Chondrocyte (in vitro differentiated cells): ENCODE measurements at places on chromosomes 5 and 9. TPM values are rescaled to one million over a fixed set of nuclear protein-coding genes. Genes with fewer than 3 reads are reported as not detected.

Gene GRXCR2
- not detected in 3 replicates for total RNA-seq

Gene SPATA31D1
- total RNA-seq = not detected in 3 replicates

Gene NEUROG1
- total RNA-seq = not detected in 3 replicates

Gene SCGB3A2
- not detected in 3 replicates for total RNA-seq

Gene SEMA5A
- 81.2 to 249 TPM (median 239 TPM) in 3 replicates for total RNA-seq

GRCh38 chr9:7707934-7708333 lies 91.6 kb downstream of the DMAC1 start:
- no peaks in the 10 kb centered on the region for H3K27me3 ChIP-seq
- no peak overlapping the region for H3K4me3 ChIP-seq
- no peak overlapping the region for H3K27ac ChIP-seq
- H3K36me3 ChIP-seq = no peaks in the 10 kb centered on the region
- DNase-seq = no peak
- H3K4me1 ChIP-seq = no peaks in the 10 kb centered on the region

- no peak overlapping the region for H3K27ac ChIP-seq
- H3K36me3 ChIP-seq = peaks cover 14% of the 10 kb centered on the region
- DNase-seq = no peak
- no peaks in the 10 kb centered on the region for H3K27me3 ChIP-seq
Measured at GRCh38 chr5:169609716-169610115, 26.1 kb downstream of the SPDL1 start.

GRCh38 chr5:135738564-135738875 lies 95.9 kb upstream of the SLC25A48 start:
- no peak overlapping the region for H3K27ac ChIP-seq
- H3K4me1 ChIP-seq = peaks cover 20% of the 10 kb centered on the region
- H3K4me3 ChIP-seq = no peak overlapping the region
- H3K36me3 ChIP-seq = no peaks in the 10 kb centered on the region
- peaks cover 19% of the 10 kb centered on the region for H3K27me3 ChIP-seq

GRCh38 chr5:96816411-96816939 lies 8.7 kb upstream of the ERAP1 start:
- H3K36me3 ChIP-seq = no peaks in the 10 kb centered on the region
- H3K4me3 ChIP-seq = no peak overlapping the region

DNA sequence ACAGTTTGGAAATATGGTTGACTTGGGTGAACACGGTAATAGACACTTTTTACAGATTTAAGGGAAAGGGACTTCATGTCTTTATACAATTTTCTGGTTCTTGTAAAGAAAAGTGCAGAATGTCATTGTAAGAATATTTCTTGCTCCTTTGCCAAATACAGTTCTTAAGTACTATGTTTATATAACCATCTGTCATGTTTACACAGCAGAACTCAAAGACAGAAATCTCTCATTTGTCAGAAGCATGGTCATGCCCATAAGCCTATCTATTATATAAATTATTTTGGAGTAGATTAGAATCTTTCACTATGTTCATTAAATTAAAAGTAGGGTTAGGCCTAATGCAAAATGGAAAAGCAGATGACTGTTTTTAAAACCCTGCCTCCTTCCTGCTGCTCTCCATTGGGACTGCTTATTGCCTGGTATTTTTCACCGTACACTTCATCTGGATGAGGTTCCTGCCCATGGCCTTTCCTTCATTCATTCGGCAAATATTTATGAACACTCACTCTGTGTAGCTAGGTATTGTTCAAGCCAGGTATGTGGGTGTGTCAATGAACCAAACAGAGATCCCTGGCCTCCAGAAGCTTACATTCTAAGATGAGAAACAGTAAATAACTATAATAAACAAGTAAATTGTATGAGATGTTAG lies 558.1 kb downstream of the NR2F1-AS1 start:
- no peaks in the 10 kb centered on the region for H3K36me3 ChIP-seq
- no peak overlapping the region for H3K4me3 ChIP-seq
- H3K4me1 ChIP-seq = peaks cover 18% of the 10 kb centered on the region

DNA sequence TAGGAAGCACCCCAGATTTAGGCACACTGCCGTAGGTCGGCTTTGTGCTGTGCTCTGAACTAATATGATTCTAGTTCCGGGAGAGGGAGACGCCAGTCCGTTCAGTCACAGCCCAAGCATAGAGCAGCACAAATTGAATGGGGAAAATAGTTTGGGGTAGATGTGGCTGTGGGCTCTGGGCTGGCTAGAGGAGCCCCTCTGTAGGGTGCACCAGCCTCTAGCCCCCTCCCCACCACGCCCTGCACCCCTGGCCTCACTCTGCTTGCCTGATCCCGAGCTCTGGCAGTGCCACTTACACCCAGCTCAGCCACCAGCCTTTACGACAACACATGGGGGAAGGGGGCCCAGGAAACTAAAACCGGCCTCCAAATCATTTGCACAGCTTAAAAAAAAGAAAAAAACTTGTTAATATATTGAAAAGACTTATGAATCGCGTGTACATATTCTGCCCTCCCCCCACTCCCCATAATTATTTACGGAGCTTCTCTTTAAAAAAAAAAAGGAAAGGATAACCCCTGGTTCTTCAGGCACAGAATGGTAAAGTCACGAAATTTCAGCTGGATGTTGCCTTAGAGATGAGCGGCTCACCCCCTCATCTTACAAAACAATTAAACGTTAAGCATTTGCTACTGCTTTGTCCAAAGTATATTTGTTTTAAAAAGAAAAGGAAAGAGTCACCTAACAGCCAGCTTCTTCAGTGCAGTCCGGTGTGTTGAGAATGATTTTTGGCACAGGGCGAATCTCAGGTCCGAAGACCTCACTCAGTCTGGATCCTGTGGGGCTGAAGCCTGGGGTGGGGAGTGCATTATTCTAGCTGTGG lies 3.5 kb downstream of the LMX1B start:
- peaks cover 72% of the 10 kb centered on the region for H3K27me3 ChIP-seq
- no peak overlapping the region for H3K4me3 ChIP-seq
- no peak overlapping the region for H3K27ac ChIP-seq
- DNase-seq = peak; percentile 24
- peaks cover 9% of the 10 kb centered on the region for H3K4me1 ChIP-seq
- peaks cover 2% of the 10 kb centered on the region for H3K36me3 ChIP-seq

DNA sequence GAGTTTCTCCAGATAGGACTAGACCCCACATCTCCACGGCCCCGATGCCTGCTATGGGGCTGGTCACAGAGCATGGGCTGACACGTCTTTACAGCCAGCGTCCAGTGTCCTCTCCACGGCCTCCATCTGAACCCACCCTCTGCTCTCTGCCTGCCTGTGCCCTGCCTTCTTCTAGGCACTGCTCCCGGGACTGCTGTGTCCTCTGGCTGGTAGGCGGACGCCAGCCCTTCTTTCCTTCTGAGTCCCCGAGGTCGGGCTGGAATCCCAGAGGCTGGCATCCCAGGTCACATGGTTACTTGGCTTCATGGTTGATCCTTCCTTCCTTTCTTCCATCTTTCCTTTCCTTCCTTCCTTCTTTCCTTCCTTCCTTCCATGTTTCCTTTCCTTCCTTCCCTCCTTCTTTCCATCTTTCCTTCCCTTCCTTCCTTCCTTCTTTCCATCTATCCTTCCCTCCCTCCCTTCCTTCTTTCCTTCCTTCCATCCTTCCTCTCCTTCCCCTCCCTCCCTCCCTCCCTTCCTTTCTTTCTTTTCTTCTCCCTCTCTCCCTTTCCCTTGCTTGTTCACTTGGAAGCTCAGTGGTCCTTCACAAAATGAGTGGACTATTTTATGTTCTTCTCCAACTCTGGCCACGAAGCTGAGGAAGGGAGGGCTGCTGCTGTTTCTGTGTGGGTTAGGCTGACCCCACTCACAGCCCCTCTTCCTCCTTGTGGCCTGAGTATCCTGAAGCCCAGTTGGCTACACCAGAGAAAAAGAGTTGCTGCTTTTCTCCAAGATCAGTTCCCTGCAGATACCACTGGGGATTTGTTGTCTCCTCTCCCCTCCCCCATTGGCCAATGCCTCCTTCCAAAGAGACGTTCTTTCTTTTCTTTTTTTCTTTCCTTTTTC lies 66.8 kb upstream of the NEURL1B start:
- no peak for DNase-seq
- H3K4me3 ChIP-seq = no peak overlapping the region
- H3K27ac ChIP-seq = no peak overlapping the region
- peaks cover 6% of the 10 kb centered on the region for H3K4me1 ChIP-seq
- no peaks in the 10 kb centered on the region for H3K36me3 ChIP-seq

DNA sequence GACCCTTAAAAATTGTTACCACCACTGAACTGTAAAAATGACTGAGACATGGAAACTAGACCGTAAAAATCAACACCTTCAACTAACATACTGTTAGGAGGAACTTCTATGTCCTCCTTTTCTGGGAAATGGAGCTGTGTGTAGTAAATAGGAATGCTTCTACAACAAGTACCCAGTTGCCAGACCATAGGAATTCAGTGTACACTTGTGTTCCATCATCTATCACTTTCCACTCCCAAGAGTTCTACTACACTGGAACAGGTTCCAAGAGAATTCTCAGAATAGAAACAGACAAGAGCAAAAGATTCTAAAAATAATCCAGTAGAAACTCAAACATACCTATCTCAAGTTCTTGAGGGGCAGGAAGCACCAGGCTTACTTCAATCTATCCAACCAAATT lies 23.6 kb downstream of the UBAP2 start:
- H3K36me3 ChIP-seq = no peaks in the 10 kb centered on the region
- H3K4me3 ChIP-seq = no peak overlapping the region
- no peaks in the 10 kb centered on the region for H3K27me3 ChIP-seq
- DNase-seq = no peak
